ENCODE measurements at places on chromosomes 1 and 21.

GRCh38 chr21:16709866-16710550, 802.8 kb upstream of the CXADR start:
- peak; percentile 16 for DNase-seq

DNA sequence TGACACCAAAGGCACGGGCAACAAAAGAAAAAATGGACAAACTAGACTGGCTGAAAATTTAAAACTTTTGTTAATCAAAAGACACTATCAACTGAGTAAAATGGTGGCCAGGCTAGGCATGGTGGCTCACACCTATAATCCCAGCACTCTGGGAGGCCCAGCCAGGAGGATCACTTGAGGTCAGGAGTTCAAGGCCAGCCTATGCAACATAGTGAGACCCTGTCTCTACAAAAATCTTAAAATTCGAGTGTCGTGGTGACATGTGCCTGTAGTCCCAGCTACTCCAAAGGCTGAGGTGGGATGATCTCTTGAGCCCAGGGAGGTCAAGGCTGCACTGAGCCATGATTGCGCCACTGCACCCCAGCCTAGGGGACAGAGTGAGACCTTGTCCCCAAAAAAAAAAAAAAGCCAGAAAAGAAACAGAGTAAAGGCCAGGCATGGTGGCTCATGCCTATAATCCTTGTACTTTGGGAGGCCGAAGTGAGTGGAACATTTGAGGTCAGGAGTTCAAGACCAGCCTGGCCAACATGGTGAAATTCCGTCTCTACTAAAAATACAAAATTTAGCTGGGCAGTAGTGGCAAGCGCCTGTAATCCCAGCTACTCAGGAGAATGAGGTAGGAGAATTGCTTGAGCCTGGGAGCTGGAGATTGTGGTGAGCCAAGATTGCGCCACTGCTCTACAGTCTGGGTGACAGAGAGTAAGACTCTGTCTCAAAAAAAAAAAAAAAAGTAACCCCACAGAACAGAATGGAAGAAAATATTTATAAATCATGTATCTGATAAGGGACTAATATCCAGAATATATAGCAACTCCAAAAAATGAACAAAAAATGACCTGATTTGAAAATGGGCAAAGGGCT, 8.0 kb downstream of the TUT4 start:
- no peak for DNase-seq

DNA sequence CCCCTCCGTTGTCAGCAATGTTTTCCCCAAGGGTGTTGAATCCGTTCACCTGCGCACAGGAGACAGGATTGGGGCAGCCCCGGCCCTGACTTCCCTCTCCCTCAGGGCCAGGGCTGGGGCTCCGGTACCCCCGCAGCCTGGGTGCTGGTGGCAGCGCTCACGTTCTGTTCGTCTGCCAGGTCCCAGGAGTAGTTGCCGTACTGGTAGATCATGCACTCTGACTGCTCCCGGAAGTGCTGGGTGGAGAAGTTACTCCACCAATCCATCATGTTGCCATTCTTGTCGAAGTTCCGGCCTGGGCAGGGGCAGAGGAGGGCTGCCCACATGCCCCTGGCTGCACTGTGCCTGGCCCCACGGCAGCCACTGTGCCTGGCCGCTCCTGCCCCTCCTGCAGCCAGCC, 6.1 kb downstream of the PRXL2B start:
- DNase-seq: no peak

GRCh38 chr1:173934440-173934839, 17.3 kb upstream of the SERPINC1 start:
- no peak for DNase-seq

- DNase-seq: no peak
Measured at GRCh38 chr1:6497215-6497866, 5.9 kb upstream of the PLEKHG5 start.

GRCh38 chr1:92340154-92340553, 41.3 kb downstream of the RPAP2 start:
- DNase-seq: no peak

GRCh38 chr1:94259635-94260289, 22.4 kb upstream of the ARHGAP29 start:
- no peak for DNase-seq

DNA sequence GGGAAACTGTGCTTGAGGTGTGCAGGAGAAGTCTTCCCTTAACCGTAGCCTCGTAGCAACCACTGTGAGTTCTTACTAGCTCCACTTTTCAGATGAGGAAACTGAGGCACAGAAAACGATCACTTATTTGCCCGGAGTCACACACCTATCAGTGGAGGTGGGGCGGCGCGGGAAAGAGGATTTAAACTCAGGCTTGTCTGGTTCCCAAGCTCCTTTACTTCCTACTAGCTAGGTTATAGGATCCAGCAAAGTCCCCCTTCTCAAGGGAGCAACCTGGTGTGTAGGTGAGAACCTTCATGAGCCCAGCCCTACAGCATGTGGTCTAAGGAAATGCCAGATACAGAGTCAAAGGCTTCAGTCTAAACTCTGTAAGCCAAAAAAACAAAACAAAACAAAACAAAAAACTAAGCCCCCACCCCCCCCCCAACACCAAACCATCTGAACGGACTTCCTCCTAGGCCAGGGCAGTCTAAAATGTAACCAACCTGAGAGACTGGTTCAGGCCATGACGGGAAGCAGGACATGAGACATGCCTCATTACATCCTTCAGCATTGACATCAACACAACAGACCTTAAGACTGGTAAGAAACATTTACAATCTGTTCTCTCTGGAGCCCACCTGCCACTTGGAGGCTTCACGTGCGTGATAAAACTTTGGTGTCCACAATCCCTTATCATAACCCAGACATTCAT, 709 bp upstream of the FBXO42 start:
- no peak for DNase-seq

DNA sequence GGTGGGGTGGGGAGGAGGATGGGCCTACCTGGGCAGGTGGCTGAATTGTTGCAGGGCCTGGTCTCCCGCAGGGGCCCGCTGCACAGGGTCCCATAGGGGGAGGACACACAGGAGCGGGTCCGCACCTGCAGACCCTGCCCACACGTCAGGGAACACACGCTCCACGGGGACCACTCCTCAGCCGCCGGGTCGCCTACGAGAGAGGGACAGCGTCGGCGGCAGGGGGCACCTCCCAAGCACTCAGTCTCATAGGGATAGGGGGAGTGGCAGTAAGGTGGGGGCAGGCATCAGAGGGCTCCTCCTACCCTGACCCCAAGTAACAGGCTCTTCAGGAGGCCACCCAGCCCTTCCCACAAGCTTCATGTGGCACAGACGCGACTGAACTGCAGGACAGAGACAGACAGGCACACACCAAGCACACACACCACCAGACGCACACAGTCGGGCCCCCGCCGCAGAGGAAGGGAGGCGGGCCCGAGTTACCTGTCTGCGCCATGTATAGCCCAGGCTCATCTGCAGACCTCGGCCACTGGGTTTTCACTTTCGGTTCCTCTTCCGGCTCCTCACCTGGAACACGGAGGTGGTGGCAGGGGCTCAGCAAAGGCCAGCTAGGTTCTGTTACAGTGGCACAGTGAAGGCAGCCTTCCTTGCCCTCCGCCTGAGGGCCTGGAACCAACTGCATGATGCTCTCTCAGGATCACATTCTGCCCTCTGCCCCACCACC, 19.8 kb downstream of the ADGRB2 start:
- DNase-seq: no peak

GRCh38 chr1:224175617-224176016, 7.4 kb upstream of the DEGS1 start:
- no peak for DNase-seq

DNA sequence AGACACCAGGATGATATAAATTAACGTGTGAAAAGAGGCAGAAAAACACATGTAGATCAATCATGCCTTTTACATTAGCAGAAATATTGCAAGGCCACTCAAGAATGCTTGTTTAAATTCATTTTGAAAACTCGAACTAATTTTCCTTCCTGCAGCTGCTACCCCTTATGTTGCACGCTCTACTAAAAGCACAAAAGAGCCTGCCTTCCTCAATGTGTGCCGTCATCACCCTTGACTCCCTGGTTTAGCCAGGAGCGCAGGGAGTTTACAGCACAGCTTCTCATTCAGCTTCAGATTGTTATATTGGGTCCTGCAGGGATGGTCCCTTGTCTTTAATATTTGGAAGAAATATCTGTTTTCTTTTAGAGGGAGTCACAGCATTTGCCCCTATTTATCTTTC, 10.1 kb upstream of the ST6GALNAC5 start:
- no peak for DNase-seq

DNA sequence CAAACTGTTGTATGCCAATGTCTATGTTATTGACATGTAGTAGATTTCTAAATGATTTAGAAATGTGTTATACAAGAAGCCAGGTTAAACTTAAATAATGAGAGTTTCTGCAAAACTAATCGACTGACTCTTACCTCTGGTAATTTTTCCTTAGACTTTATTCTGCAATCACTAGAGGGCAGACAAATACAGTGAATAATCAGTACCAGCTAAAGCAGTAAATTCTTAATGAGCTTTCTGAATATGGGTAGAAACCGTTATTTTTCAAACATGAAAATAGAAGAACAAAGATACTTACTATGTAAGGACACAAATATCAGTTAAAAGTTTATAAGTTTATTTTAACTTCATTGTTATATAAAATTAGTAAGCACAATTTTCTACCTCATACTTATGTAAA, 97.9 kb upstream of the RGS1 start:
- DNase-seq: peak; percentile 16

GRCh38 chr1:16171314-16172151, 15.7 kb upstream of the EPHA2 start:
- DNase-seq: no peak

- no peak for DNase-seq
Measured at GRCh38 chr21:42495027-42495426, 997 bp downstream of the RSPH1 start.

GRCh38 chr1:224874775-224875174, 54.7 kb upstream of the DNAH14 start:
- DNase-seq: no peak

DNA sequence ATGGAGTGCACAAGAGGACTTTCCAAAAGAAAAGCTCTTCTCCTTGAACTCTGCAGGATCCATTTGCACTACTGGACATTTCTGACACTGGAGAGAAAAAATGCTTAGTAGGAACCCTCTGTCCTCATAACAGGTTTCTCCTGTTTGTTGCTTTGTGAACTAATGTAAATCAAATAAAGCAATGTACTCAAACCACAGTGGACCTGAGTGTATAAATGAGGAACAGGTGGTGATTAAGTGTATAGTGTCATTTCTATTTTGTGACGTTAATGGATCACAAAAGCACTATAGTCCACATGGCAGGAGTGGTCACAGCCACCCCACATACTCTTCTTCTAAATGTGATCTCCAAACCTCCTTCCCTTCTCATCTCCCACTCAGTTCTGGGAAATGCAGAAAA, 268.4 kb upstream of the DUSP10 start:
- no peak for DNase-seq

DNA sequence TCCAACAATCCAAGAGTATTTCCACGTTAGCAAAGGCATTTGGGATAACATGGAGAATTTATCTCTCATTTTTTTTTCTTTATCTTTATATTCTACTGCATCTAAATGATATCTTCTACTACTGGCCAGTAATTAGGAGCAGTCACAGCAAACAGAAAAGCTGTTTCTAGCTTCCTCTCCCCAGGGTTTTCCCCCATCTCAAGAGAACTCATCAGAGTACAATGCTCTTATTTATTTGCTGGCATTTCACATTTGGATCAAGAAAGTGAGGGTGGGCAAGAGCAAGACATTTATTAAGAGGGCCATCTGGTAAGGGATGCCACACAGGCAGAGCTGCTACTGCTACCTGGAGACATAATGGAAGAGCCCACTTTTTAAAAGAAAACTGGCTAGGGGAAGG, 368.2 kb downstream of the USH2A start:
- DNase-seq: no peak

GRCh38 chr1:157725221-157725577, 24.6 kb upstream of the FCRL3 start:
- DNase-seq: no peak

- DNase-seq: no peak
Measured at GRCh38 chr1:195970209-195970608, 638.0 kb downstream of the KCNT2 start.

DNA sequence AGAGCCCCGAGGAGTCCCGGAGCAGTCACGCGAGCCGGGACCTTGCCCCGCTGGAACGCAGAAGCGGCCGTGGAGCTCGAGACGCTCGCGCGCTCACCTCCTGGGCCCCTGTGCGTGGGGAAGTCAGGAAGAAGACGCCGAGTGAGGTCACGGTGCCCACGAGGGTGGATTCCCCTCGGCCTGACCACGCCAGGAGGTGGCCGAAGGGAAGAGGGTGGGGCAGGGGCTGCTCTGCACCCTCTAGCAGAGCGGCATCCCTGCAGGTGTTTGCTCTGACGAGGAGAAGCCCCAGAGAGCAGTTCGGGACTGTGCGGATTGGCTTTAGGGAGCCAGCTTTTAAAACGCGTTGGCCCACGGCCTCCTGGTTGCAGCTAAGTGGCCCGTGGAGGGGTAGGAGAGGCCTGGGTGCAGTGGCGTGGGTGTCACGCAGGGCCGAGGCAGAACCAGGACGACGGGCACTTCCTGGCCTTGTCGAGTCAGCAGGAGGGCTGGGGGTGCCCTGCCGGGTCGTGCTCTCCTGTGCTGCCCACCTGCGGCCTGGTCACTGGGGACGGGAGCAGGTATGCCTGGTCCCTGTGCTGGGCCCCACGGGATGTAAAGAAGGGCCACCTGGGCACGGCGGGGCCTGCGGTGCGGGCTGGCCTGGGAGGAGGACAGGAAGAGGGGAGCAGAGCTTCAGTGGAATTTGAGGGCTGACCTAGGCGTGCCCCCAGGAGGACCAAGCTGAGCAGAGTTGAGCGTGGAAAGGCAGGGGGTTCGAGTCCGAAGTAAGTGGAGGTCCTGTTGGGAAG, 1.0 kb downstream of the PDXK start:
- DNase-seq: no peak

GRCh38 chr1:16248007-16248436, 11.0 kb upstream of the CPLANE2 start:
- DNase-seq: no peak

DNA sequence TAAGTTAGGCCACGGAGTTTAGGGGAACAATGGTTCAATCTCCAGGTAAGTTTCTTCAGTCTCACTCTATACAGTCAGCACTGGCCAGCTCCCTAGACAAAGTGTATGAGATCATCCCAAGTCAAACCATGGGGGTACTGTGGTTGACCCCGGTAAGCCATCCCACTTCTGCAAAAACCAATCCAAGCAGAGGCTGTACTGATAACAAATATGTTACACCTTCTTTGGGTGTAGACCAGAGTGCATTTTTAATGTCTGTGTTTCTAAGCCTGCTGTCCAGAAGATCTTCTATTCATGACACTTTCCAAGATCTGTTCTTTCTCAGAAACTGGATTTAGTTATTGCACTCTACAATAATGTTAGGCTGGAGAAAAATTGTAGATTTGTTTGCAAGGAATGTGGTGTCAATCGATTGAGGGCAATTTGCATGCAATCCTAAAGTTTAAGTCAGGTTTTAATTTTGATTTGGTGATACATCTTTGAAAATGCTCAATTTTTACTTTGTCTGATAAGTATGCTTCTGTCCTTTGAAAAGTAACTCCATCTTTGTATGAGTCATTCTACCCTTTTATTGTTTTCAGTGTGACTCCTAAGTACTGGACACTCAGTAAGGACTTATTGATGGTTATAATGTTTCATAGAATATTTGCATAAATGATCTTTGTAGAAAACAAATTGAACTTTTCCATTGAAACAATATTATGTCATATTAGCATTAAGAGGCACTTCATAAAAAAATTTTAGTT, 152.4 kb downstream of the HLX start:
- no peak for DNase-seq

- no peak for DNase-seq
Measured at GRCh38 chr1:209305221-209305954, 278.1 kb upstream of the CAMK1G start.

Measured in HepG2 (cell line).